ENCODE measurements at places on chromosomes 2 and 18.
A peak's percentile ranks its signal among the peaks of the same experiment; 100 is the strongest.

DNA sequence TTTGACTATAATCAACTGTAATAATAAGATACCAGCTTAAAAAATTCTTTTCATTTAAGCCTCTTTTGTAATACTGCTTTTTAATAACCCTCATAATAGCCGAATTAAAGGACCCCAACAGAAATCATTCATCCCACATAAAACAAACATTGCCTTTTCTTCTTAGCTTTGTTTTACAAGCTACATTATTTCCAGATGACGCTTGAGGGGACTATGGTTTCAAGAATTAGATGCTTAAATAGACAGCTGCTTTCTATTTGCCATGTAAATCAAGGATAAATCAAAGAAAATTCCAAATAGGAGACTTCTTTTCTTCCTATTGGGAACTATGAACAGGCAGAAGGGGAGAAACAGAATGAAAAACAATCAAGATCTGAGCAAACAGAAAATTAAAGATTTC lies 200.7 kb upstream of the SMAD7 start:
- DNase-seq, result peak; percentile 14

GRCh38 chr2:196587739-196588138 lies 51.8 kb upstream of the CCDC150 start:
- no peak for DNase-seq

DNA sequence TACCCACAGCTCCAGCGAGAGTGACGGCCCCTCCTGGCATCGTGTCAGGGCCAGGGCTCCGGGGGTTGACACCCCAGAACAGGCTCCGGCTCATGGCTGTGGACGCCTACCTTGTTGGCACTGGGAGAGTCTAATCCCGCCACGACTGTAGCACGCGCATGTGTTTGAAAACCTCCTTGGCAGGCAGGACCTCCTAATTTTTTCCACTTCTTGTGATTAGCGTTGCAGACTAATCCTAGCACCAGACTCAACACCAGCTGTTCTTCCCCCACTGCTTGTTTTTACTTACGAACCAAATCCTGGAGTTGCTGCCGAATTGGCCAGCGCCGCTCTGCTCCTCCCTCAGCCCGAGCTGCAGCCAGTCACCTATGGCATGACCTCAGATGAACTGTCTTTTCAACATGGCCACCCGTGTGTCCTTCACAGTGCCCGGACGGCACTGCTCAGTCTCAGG lies 110.7 kb downstream of the KLHL29 start:
- DNase-seq, result no peak

- no peak for DNase-seq
These were observed 264.7 kb downstream of the METTL4 start for GRCh38 chr18:2306606-2307005.

DNA sequence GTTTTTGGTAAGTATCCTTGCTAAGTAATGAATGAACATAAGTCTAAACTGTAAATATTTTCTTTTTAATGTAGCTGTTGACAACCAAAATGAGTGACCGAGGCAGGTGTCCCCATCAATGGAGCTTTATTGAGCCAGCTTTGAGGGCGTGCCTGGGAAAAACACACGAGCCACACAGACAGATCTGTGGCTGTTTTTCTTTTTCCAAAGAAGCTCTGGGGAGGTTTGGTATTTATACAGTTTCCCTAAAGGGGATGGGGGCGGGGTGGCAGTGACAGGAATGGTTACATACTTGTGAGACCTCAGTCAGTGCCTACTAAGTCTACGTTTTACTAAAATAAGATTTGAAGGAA lies 11.2 kb downstream of the DBI start:
- DNase-seq, result no peak

GRCh38 chr2:240813231-240813921 lies 6.6 kb downstream of the KIF1A start:
- DNase-seq, result no peak

- no peak for DNase-seq
These were observed 462.8 kb upstream of the MEX3C start for GRCh38 chr18:51660188-51660715.

- DNase-seq, result peak; percentile 53
These were observed 1.3 kb upstream of the BAZ2B start for GRCh38 chr2:159617646-159618045.

- no peak for DNase-seq
These were observed 13.6 kb downstream of the KIF1A start for GRCh38 chr2:240806459-240806858.

DNA sequence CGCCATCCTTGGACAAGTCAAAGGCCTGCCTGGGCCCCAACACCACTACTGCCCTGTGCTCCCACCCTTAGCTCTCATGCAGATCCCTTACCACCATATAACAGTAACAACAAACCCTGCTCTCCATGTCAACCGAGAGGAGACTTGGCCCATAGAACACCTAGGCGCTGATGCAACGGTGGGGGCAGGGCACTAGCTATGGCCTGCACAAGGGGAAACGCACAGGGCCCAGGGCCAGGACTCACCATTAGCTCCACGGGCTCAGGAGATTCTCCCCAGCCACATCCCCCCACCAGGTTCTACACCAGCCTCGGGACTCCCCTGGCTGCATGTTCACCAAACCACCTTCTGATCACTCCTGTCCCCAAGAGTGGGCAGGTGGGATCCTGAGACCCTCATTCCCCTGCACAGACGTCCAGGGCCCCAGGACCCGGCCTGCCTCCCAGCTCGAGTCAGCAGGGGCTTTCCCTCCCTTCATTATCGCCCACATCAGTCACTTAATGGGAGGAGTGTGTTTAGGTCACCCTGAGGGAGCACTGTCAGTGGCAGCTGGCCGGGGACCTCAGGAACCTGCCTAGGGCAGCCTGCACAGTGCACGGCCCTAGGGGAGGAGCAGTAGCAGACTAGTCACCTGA lies 29.3 kb downstream of the ANKMY1 start:
- no peak for DNase-seq

DNA sequence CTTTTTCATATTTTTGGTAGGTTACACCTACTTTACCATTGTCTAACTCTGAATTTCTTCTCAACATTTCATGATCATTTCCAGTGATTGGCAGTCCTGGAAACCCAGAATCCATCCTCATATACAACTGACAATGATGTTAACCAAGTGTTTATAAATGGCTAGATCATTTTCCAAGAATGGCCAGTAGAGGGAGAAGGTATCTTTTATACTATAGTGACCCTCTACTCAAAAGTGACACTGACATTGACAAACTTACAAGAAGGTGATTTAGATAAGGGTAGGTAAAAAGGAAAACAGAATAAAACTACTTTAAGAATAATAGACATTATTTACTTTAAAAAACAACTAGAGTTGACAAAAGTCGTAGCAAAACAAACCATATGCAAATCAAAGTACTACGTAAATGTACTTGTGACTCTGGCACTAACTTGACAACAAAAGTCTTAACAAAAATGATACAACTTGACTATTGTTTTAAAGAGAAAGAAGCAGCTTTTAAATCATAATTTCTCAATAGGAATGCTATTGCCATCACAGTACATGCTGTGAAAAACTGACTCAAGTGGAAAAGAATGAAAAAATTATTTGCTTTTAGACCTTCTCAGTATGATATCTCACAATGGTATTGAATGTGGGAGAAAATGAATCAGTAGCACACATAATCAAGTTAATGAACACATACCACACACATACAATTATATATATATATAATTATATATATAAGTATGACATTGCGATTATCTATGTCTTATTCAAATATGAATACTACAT lies 76.6 kb upstream of the GRB14 start:
- no peak for DNase-seq

GRCh38 chr18:23712445-23712844 lies 23.2 kb downstream of the LAMA3 start:
- no peak for DNase-seq

DNA sequence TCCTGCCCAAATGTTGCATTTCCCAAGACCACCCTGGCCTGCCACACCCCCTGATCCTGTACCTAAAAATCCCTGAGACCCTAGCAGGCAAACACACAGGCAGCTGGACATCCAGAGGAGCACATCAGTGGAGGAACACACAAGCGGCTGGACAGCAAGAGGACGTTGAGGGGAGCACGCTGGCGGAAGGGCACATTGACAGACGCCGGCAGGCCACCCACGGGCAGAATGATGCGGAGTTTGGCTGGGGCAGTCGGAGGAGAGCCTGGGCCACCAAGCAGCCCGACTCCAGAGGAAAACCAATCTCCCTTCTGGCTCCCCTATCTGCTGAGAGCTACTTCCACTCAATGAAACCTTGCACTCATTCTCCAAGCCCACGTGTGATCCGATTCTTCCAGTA lies 47.7 kb downstream of the EMX1 start:
- DNase-seq, result no peak

DNA sequence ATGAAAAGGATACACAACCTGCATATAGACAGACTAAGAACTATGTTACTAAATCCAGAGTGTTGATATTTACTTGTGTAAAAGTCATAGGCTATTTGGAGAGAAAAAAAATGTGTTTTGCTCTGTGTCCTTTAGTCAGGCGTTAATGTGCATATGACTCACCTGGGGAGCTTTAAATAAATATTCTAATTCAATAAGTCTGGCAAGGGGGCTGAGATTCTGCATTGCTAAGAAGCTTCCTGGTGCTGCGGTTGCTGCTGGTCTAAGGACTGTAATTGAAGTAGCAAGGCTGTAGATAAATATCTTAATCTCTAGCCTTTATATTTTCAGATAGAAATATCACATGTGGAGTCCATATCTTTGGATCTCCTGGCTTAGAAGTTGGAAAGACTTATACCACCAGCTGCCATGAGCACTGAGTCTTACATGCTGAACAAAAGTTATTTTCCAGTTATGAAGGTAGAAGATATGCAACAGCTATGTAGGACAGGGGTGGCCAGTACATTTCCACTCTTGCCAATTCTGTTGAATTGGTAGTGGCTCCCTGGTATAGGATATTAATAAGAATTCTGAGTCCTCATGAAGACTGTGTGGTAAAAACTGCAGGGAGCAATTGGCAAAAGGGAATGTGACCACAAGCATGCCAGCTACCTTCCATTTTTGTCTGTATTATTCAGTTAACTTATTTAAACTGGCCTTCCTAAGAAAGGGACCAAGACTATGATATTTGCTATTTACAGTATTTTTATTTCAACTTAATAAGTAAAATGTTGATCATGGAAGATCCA lies 4.8 kb downstream of the SPAG16 start:
- DNase-seq, result peak; percentile 25

DNA sequence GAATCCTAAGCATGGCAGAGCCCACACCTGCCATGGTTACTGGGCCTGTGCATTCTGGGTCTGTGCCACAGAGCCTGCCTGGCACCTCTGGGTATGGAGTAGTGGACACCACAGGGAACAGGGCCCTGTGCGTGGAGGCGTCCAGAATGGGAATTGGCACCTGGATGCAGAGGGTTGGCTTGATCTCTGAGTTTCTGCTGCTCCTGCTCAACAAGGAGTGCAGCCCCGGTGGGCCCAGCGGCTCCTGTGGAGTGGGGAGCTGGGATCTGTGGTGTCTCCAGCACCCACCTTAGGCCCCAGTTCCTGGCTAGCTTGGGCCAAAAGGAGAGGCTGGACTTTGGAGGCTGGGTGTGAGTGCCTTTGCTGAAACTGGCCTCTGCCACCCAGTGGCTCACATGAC lies 7.9 kb upstream of the ANKRD62 start:
- DNase-seq, result no peak

GRCh38 chr2:165164201-165164600 lies 39.6 kb downstream of the SCN3A start:
- peak; percentile 7 for DNase-seq

DNA sequence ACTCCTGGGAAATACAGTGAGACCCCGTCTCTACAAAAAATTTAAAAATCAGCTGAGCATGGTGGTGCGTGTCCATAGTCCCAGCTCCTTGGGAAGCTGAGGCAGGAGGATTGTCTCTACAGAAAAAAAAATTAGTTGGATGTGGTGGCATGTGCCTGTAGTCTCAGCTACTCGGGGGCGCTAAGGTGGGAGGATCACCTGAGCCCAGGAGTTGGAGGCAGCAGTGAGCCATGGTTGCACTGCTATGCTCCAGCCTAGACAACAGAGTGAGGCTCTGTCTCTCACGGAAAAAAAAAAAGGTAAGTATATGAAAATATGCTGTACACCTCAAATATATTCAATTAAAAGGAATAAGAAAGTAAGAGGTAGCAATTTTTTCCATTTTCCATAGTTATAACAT lies 92.5 kb upstream of the TGIF1 start:
- no peak for DNase-seq

DNA sequence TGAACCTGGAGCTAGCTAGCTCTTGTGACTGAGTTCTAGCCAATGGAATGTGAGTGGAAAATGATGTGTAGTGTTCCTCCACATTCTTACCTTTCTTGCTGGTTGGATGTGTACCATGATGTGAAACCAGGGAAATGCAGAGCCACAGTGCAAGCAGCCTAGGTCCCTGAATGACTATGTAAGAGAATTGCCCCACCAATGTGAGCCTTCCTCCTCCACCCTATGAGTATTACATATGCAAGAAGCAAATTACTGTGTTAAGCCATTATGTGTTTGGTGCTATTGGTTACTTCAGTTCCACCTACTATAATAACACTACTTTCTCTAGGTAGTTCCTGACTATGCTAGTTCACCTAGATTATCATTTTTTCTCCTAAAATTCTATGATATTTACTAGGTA lies 39.6 kb downstream of the LCLAT1 start:
- no peak for DNase-seq

DNA sequence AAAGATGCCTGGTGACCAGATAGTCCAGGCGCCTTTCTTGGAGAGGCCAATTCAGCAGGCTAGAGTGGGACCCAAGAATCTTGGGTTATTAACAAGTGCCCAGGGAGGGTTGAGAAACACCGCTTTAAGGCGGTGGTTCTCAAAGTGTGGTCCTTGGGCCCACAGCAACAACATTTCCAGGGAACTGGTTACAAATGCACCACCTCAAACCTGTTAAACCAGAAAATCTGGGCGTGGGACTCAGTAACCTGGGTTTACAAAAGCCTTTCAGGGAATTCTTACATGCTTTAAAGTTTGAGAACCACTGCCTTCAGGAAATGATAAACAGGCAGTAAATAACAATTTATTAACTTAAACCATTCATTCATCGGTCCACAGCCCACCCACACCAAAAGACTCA lies 92.5 kb downstream of the SP3 start:
- no peak for DNase-seq

GRCh38 chr2:173599821-173600359 lies 245.2 kb downstream of the CDCA7 start:
- DNase-seq, result peak; percentile 80

- no peak for DNase-seq
These were observed 40.6 kb downstream of the GKN2 start for GRCh38 chr2:68912111-68912510.

DNA sequence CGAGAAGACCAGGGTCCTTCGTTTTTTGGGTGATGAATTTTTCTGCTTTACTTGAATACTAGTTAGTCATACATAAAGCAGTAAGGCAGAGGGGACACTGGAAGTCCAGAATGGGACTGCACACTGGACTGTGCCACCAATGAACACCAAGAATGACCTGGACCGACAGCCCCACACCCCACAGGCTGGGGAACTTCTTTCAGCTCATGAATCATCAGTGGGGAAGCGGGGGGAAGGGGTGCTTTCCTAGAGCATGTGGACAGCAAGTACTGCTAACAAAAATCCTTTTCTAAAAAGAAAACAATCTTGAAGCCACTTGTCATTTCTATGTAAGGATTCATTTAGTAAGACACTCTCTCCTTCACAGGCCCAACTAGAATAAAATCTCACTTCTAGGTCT lies 86.0 kb downstream of the DTNB start:
- peak; percentile 49 for DNase-seq

GRCh38 chr2:33509908-33510585 lies 33.6 kb downstream of the RASGRP3 start:
- peak; percentile 67 for DNase-seq

GRCh38 chr18:69883781-69884180 lies 63.9 kb downstream of the CD226 start:
- no peak for DNase-seq

Measured in fibroblast of upper back skin (primary cell).